AG09319 (cell line): ENCODE measurements at places on chromosomes 3 and 15.

GRCh38 chr3:79253271-79253670 lies 514.5 kb downstream of the ROBO1 start:
- no peak for DNase-seq

- no peak for DNase-seq
These were observed 11.8 kb downstream of the CAPN3 start for GRCh38 chr15:42371096-42371495.

DNA sequence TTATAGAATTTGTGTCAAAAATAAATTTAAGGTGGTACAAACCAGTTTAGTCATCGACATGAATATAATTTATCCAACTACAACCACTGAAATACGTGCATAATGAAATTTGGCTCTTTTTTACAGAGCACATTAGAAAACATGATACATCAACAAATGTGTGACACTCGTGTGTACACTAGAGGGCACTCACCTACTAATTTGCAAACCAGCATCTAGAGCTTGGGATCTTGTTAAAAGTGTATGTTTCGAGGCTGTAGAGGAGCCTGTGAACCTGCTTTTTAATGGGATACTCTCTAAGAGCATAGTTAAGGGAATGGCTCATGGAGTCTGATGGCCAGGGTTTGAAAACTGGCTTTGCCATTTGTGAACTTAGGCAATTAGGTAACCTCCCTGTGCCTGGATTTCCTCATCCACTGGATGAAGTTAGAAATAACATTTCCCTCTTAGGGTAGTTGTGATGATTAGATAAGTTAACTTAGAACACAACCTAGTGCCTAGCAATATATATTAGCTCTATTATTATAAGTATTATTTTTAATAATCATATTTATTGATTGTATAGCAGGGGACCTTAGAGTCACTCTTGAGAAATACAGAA lies 8.8 kb upstream of the CPOX start:
- DNase-seq: no peak

- peak; percentile 52 for DNase-seq
These were observed 184.5 kb downstream of the FEZF2 start for GRCh38 chr3:62188681-62189375.

DNA sequence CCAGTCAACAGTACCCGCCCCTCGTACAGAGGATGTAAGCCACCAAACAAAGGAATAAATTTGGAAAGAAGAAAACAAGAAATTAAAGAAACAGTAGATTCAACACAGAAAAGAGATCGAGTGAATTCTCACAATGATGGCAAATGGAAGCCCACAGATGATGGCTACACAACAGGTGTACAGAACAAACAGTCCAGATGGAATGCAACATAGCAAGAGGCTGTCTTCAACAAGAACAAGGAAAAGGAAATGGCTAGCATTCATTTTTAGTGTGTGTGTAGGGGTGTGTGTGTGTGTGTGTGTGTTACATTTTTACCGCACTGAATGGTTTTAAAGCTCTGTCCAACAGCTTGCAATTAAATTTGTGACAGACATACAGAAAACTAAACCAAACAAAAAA lies 12.9 kb downstream of the NEDD4 start:
- DNase-seq: no peak

DNA sequence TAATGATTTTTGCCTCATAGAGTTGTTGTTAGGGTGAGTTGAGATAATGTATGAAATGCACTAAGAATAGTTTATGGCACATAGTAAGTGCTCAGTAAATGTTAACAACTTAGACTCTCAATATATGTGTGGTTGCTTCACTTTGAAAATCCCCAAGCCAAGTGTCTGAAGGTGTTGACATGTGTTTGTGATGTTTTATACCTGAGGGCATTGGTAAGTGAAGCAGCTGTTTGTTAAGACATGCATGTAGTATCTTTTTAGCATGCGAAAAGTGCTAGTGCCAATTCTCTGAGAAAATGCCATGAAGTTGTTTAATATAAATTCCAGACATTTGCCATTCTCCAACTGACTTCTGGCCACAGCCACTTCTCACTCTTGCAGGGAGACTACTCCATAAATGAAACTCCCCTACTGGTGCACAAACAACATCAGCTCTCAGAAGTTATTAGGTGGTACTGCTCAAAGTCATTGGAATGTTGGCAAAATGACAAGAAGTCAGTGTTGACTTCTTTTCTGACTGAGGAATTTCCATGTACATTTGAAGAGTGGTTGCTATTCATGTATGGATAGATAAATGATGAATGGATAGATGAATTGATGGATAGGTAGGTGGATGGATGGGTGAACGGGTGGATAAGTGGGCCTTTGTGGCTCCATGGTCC lies 103.6 kb upstream of the NUDT16 start:
- DNase-seq: no peak
